ENCODE measurements at places on chromosomes 6 and 20.

GRCh38 chr20:44701858-44702256 lies 13.3 kb upstream of the CCN5 start:
- no peak for DNase-seq

DNA sequence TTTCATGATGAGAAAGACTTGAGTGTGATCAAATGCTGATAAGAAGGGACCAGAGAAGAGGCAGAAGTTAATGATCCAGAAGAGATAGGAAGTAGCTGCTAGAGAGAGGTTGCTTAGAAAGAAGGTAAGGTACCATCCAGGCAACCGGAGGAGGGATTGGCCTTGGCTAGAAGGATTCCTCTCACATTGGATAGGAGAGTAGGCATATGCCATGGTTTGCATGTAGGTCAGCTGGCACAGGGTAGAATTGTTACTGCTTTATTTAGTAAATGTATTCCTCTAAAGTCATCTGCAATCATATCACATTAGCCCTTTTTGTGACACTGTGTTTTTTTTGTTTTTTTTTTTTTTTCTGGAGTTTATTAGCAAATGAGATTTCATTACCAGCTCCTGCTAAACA lies 580.9 kb upstream of the FLRT3 start:
- DNase-seq = no peak

GRCh38 chr20:59819496-59820203 lies 113.8 kb downstream of the SYCP2 start:
- DNase-seq = no peak

DNA sequence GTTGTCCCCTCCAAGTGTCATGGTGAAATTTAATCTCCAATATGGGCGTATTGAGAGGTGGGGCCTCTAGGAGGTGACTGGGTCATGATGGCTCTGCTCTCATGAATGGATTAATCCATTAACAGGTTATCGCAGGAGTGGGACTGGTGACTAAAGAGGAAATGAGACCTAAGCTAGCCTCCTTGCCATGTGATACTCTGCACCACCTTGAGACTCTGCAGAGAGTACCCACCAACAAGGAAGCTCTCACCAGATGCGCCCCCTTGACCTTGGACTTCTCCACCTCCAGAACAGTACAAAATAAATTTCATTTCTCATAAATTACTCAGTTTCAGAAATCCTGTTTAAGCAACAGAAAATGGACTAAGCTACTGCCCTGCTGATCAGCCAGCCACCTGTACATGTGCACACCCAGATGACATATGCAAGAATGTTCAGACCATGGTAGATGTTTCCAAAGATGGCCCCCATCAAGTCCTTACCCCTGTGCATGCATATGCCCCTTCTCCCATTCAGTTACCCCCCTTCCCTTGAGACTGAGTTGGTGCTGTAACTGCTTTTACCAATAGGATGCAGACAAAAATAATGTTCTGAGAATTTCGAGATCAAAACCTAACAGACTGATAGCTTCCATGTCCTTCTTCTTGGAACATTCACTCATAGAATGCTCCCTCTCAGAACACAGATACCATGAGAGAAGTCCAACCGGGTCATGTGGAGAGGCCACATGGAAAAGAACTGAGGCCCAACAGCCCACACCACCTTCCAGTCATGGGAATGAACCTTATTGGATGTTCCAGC lies 28.4 kb downstream of the MAP3K5 start:
- DNase-seq = no peak

DNA sequence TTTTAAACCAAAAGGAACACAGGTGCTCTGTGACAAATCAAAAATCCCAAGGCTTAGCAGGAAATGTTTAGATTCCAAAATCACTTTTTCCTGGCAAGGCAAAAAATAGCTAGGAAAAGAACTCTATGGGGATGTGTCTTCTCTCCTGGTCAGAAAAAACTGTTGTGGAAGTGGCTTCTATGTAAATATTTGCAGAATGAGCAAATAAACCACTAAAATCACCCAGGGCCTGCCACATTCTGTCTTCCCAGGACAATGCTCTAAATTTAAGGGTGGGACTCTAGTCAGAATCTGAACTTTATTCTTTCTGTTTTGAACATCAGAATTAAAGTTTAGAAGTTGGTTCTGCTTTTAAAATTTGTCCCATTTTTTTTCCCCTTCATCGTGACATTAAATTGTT lies 29.3 kb downstream of the GCM1 start:
- DNase-seq = no peak

DNA sequence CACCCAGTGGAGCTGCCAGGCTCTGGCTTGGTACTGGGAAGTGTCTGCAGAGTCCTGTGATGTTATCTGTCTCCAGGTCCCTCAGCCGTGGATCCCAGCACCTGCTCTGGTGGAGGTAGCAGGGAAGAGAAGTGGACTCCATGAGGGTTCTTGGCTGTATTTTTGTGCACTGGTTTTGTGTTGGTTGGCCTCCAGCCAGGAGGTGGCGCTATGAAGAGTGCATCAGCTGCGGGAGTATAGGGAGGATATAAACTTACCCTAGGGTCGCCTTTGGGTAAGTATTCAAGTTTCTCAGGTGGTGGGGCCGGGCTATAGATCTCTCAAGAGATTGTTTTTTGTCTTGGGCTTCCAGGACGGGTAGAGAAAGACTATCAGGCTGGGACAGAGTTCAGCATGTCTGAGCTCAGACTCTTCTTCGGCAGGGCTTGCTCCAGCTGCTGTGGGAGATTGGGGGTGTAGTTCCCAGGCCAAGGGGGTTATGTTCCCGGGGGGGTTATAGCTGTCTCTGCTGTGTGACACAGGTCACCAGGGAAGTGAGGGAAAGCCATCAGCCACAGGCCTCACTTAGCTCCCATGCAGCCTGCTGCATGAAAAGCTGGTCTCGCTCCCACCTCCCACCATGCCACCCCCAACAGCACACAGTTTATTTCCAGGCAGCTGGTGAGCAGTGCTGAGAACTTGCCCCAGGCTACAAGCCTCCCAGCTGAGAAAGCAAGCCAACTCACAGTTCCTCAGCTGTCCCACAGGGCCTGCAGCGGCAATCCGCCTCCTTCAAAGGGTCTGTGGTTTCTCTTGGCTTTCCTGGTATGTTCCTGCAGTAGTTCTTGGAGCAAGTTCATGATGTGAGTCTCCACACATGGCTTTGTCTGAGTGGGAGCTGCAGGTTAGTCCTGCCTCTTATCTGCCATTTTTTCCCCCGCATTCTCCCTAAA lies 115.7 kb downstream of the AIG1 start:
- DNase-seq = no peak

GRCh38 chr6:131893198-131893597 lies 58.0 kb downstream of the CCN2 start:
- no peak for DNase-seq

GRCh38 chr6:29509711-29510110 lies 22.0 kb upstream of the MAS1L start:
- no peak for DNase-seq

DNA sequence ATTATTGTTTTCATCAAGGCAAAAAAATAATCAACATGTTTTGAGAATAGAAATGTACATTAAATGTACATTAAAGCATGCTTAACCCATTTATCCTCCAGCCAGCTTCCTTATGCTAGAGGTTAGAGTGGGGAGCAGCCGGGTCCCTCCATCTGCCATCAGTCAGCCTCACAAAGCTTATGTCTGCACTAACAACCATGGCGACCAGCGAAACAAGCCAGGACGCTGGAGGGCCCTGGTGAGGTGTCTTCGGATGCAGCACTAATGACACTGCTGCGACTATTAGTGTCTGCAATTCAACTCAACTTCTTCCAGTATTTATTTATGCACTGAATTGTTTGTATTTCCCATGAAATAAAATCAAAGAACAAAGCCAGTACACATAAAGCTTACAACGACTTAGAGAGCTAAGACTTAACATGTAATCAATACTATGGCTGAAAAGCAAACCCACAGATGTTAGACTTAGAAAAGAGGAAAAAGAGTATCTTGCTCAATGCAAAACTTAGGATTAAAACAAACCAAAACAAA lies 6.8 kb downstream of the CLDN20 start:
- no peak for DNase-seq

DNA sequence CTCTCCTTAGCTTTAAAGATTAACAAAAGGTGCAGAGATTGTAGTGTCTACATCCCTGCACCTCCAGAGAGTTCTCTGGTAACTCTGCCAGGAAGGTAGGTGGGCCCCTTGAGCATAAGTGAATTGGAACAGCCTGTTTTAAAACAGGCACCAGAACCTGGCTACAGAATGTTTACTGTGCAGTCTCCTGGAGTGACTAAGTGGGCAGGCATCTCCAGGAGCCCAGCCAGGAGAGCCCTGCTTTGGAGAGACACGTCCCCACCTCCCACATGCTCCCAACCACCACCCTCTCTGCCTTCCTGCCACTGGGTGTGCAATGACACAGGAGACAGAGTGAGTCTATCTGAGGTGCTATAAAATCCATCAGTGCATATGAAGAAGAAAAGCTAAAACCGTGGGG lies 110.3 kb upstream of the EYA4 start:
- peak; percentile 37 for DNase-seq

DNA sequence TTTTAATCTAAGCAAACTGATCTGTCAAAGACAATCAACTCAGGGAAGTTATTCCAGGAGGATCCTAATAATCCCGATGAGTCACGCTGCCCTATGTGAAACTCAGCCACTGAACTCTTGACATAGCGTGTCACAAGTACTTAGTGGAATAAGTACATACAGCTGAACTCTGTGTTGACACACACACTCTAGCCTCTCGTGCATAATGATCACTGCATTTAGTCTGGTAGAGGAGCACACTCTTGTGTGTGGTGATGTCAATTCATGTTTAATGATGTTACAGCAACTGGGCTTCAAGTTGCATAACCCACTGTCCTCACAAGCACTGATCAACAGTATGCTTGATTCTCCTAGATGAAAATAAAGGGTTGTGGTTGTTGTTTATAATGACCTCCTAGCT lies 148.3 kb downstream of the HACE1 start:
- DNase-seq = no peak

DNA sequence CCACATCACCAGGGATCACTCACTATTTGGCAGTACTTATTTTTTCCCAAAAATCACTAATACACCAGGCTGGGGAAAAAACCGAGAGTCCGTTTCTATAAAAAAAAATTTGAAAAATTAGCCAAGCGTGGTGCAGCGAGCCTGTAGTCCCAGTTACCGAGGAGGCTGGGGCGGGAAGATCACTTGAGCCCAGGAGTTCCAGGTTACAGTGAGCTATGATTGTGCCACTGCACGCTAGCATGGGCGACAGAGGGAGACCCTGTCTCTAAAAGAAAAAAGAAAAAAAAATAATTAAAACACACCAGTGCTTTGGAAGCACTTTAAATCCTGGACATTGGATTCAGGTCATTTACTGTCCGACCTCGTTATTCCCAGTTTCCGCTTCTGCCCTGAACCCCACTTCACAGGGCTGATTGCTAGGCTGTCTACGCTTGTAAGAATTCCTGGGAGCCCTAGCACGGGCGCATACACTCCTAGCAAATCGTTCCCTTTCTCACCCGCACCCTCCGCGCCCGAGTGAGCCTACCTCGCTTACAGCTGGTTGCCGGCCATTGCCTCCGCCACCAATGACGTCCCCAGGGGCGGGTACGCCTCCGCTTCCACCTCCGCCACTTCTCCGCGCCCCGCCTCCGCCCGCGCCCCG lies at the start of gene TPMT:
TPMT (minus strand) TSS at position 571 of the 643 bp plus-strand sequence. CDS start 5,950 bp downstream, outside the sequence.
- DNase-seq = no peak

- DNase-seq = no peak
Observed at GRCh38 chr20:38585404-38586180, 4.6 kb downstream of the ADIG start.

- DNase-seq = peak; percentile 23
Observed at GRCh38 chr20:58652606-58653294, 1.7 kb downstream of the STX16 start.

- no peak for DNase-seq
Observed at GRCh38 chr20:36676701-36677421, 30.9 kb upstream of the SLA2 start.

DNA sequence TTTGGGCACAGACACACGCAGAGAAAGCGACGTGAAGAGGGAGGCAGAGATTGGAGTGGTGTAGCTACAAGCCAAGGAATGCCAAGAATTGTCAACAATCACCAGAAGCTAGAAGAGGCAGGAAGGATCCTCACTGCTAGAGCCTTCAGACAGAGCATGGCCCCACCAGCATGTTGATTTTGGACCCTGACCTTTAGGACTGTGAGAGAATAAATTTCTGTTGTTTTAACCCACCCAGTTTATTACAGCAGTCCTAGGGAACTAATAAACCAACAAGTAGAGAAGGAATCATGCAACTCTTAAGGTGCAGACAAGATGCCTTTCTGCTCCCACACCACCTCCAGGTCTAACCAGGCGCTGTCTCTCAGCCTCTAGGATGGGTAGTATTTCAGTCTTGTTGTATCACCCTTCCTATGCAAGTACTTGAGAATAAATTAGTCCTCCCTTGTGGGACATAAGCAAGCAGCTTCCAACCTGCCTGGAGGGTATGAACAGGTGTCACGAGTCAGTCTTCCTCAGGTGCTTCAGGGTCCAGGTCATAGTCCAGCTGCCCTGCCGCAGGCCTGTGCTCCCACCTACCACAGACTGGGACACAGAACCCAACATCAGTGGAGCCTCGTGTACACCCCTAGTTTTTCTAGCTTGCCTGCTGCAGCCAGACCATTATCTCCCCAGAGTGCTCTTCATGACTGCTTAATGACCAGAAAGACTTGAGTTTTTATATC lies 46.4 kb upstream of the CCN2 start:
- no peak for DNase-seq

DNA sequence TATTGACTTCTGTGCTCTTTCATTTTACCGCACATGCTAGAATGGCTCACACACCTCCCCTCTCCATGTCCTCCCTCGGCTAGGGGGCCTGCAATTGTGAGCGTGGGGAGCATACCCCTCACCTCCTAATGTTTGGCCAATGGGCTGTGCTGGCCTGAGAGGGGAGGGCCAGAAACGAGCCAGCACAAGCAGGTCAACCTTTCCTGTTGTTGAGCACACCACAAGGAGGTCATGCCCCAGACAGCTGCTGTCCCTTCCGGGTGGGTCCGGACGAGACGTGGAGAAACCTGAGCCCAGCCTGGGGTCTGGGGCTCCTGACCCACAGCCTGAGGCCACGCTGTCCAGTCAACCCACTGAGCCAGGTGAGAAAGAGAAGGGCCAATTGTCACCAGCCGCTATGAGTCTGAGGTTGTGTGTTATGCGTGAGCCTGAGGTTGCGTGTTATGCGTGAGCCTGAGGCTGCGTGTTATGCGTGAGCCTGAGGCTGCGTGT lies 77.4 kb downstream of the TTLL2 start:
- no peak for DNase-seq

DNA sequence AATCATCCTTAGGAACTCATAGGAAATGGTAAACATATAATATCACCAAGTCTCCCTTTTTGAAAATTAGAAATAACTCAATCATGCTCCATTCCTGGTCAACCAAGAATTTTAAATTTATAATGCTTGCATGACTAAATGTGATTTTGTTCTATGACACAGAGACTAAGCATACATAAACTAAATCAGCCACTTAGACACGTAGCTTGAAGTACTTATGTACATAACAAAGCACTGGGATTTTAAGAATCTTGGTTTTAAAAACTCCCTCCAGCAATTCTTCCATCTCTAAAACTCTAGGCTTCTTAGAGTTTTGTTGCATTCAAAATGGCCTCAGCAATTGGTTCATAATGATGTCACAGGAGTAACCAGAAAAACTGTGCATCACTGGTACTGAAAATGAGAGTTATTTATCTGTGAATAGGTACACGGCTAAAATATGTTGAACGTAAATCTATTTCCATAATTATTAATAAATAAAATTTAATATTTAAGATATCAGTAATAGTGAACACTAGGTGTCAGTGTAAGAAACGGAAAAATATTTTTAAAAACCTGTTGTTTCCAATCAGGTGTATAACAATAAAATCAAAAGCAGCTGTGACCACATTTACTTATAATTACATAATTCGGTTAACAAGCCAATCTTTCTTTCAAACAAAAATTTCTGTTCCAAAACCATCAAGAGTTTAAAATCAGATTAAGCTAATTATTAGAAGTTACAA lies 241.6 kb upstream of the RUNX2 start:
- DNase-seq = no peak

All from HS-5 (cell line).